ENCODE measurements at places on chromosomes 6 and 20.

- no peak for DNase-seq
Observed at GRCh38 chr20:19283490-19284025, 71.1 kb downstream of the SLC24A3 start.

DNA sequence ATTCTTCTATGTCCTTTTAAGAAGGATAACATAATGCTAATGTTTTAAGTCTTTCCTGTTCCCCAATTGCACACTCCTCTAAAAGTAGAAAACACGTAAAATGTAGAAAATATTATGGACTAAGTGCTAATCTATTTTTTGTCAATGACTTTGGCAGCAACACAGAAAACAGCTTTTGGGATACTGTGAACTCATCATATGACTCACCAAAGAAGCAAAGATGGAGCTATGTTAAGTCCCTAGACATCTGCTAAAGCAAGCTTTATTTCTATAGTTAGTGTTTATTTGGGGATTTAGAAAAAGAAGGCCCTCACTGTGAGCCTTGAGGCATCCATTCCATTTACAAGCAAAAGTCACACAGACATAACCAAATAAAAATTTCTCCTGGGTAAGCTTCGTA lies 23.0 kb downstream of the OPN5 start:
- DNase-seq: no peak

- DNase-seq: no peak
Observed at GRCh38 chr6:111949546-111949945, 76.3 kb upstream of the FYN start.

- DNase-seq: no peak
Observed at GRCh38 chr6:132464538-132465256, 48.2 kb downstream of the STX7 start.

DNA sequence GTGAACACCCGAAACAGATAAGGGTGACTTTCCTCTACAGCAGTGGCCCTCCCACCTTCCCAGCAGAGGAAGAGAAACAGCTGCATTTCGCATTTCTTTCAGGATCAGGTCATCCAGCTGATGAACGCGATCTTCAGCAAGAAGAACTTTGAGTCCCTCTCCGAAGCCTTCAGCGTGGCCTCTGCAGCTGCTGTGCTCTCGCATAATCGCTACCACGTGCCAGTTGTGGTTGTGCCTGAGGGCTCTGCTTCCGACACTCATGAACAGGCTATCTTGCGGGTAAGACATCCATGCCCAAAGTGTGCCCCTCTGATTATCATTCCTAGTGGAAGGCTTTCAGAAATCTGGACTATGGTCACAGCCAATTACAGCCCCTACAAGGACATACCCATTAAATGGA lies 27.8 kb upstream of the MROH8 start:
- no peak for DNase-seq

- no peak for DNase-seq
Observed at GRCh38 chr6:75084872-75085381, 120.9 kb downstream of the COL12A1 start.

DNA sequence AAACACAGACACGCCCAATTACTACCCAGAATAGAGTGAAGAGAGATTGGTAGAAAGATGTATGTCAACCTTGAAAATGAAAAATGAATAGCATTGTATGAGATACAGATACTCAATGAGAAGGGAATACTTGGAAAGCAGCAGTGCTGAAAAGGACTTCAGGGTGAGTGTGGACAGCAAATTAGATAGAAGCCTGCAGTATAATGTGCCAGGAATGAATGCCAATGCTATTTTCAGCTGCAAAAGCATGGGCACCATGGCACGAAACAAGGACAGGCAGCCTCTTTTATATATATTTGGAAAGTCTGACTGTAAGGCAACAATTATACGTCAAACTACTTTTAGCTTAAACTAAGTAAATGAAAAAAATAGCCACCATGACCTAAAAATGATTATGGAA lies 118.2 kb downstream of the PTCHD4 start:
- no peak for DNase-seq

DNA sequence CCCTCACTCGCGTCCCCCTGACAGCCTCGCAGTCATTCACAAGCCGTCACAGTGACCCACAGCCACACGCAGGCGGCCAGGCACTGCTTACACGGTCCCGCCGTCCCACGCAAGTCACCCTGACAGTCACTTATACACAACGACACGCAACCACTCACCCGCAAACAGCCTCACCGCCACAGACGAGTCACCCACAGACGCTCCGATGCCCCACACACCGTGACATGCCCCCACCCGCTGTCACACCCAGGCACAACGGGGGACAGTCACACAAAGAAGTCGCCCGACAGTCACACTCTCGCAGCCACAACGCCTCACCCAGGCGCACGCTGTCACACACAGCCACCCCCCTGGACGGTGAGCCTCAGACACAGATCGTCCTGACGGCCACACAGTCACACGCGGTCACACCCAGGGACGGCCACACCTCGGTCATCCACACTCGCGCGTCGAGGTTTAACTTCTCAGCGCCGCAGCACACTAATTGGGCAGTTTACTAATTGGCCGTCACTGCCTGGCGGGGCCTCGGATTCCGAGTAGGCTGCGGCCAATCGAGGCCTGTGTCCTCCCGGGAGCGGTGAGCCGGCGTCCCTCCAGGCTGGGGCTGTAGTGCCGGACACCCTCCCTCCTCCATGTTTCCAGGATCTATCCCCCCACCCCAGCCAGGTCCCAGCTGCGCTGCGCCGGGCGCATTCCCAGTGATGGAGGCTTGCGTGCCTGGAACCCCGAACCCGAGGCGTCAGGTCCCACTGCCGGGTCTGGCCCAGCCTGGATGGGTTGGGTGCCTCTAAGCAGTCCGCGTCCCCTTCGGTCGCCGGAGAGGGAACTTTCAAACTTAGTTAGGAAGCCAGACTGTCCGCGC lies 790 bp downstream of the TOX2 start:
- no peak for DNase-seq

DNA sequence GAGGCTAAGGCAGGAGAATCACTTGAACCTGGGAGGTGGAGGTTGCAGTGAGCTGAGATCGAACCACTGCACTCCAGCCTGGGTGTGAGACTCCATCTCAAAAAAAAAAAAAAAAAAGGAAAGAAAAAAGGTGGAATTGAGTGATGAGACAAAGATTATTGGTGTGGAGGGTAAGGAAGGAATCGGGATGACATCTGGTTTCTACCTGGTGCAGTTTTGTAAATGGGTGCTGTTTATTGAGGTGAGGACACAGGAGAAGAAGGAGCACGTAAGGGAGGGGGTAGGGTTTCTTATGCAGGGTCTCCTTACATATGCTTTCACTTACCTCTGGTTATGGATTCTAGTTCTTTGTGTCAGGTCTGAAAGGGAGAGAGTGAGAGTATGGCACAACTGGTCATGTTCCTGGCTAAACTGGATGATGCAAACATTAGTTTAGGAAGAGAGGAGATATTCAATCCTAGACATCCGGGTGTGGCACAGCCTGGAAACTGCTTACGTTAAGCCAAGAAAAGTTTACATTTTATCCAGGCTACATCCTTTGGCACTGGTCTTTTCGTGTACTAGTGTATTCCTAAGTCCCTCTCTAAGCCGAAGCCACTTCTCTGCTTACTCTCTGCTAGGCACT lies 5.4 kb downstream of the RALY start:
- no peak for DNase-seq

GRCh38 chr20:58267389-58268215 lies 39.1 kb upstream of the ANKRD60 start:
- DNase-seq: no peak

GRCh38 chr20:50977066-50978021 lies 18.7 kb downstream of the MOCS3 start:
- DNase-seq: no peak

DNA sequence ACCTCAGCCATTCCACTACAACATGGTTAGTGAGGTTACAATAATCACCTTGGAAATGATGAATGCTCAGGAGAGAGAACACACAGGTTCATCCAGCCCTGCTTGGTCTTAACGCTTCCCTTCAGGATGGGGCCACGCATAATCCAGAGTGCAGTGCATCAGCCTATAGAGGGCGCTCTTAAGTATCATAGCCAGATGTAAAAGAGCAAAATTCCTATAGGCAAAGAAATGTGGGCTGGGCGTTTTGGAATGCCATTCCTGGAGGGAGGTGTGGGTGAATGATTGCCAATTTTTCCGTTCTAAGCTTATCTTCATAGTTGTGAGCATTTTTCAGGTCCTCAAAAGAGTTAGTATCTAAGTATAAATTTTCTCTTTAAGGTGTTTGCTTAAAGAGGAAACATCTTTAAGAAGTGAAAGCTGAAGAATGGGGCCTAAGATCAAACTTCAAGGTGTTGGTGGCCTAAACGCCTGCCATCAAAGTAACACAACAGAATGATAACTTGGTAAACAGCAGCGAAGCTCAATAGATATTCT lies 1.8 kb downstream of the RIPOR2 start:
- no peak for DNase-seq

- DNase-seq: no peak
Observed at GRCh38 chr20:24949756-24950127, 673 bp downstream of the CST7 start.

- DNase-seq: no peak
Observed at GRCh38 chr6:167485186-167485978, 160.5 kb downstream of the TTLL2 start.

DNA sequence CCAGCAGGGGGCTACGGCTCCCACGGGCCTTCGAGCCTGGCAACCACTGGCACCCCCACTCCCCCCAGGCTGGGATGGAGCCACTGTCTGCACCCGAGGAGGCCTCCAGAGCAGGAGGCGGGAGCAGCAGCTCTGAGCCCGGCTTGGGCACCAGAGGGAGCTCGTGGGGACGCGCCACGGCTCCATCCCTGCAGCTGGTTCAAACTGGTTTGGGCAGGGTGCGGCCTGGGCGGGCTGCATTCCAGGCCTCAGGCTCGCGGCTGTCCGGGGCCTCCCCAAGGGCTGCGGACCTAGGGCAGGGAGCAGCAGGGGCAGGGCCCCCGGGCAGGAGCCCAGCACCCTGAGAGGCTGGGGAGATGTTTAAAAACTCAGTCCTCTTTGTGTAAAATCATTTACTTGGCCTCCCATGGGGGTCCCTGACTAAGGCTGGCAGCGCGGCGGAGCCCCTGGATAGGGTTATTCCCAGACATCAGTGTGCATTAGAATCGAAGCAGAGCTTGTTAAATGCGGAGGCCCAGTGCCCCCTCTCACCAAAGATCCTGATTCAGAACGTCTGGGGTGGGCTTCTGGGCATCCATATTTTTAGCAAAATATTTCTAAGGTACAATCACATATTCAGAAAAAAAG lies 4.1 kb upstream of the BCAS4 start:
- DNase-seq: no peak

Measured in NCI-H187 treated with DMSO at 0.1 percent for 48 hours (cell line).